ENCODE measurements at places on chromosomes 13 and 19.
A peak's percentile ranks its signal among the peaks of the same experiment; 100 is the strongest.

DNA sequence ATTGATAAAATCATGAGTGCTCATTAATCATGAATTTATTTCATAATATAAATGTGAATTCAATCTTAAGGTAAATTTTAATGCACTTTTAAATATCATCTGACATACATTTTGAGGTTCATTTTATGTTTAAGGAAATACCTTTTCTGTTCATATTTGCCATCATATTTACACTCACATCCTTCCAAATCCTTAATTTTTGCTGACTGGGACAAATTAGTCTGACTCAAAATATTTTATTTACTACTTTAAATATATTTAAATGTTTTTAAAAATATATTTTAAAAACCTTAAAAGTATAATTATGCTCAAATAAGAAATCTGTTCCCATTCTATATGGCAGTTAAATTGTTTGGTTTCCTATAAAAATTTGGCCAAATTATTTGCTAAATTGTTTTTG is 438.1 kb downstream of the GPC5 start:
- H3K27me3 ChIP-seq: no peaks in the 10 kb centered on the region
- H3K36me3 ChIP-seq: no peaks in the 10 kb centered on the region
- DNase-seq: no peak
- H3K4me1 ChIP-seq: no peaks in the 10 kb centered on the region

GRCh38 chr13:113152984-113153809 is 5.3 kb upstream of the PROZ start:
- peak overlapping the region; percentile 68 for H3K4me3 ChIP-seq
- peaks cover 4% of the 10 kb centered on the region for H3K4me1 ChIP-seq
- peak overlapping the region; percentile 35 for H3K27ac ChIP-seq
- H3K27me3 ChIP-seq: no peaks in the 10 kb centered on the region

DNA sequence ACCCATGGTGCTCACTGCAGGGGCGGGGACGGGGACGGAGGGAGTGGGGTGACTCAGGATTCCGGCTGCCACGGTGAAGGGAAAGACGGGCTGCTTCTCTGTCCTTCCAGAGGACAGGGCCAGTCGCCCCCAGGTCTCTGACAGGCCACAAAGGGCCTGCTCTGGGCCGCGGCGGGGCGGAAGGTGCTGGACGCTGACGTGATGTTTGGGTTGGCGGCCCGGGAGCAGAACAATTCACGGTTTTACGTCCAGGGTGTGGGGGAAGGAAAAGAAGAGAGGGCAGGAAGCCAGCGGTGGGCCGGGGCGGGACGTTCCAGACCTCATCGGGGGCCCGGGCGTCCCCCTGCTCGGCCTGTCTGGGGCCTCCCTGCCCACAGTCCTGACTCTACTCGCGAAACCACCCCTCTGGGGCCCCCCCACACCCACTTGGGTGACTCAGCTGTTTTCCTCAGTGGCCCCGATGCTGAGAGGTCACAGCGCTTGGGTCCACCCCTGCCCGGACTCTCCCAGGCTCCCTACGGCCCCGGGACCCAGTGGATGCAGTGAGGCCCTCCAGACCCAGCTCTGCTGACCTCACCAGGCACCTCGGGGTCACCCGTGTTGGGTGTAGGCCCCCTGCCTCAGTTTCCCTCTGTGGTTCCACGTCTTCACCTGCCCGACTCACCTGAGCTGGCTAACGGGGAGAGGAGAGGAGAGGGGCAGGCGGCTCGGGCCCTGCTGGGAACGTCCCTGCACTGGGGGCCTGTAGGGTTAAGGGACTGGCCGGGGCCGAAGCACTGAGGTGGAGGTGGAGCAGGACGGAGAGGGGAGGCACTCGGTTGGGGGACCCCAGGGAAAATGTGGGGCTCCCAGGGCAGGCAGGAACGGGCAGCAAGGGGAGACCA is 29.2 kb downstream of the PIP5K1C start:
- peak overlapping the region; percentile 58 for H3K4me3 ChIP-seq
- H3K4me1 ChIP-seq: peaks cover 12% of the 10 kb centered on the region
- no peaks in the 10 kb centered on the region for H3K27me3 ChIP-seq
- peak; percentile 85 for DNase-seq
- H3K27ac ChIP-seq: peak overlapping the region; percentile 89
- no peaks in the 10 kb centered on the region for H3K36me3 ChIP-seq

GRCh38 chr19:53671663-53672062 is 39.9 kb downstream of the DPRX start:
- no peak overlapping the region for H3K27ac ChIP-seq
- H3K4me1 ChIP-seq: no peaks in the 10 kb centered on the region
- H3K4me3 ChIP-seq: no peak overlapping the region
- no peaks in the 10 kb centered on the region for H3K36me3 ChIP-seq
- no peaks in the 10 kb centered on the region for H3K27me3 ChIP-seq

DNA sequence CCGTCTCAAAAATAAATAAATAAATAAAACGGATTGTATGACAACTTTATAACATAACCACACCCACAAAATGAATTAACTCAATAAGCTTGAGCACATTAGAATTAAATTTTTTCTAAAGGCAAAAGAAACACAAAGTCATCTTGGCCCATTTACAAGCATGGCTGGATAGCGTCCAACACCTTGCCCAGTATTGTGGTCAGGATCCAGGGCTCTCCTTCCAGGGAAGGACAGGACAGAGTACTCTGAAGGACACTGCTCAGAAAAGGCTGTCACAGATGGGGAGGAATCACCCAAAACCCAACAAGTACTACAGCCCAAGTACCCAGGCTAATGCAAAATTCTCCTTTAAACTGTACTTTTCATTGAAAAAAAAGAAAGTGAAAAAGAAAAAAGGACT is 27.1 kb downstream of the SUGP2 start:
- peaks cover 31% of the 10 kb centered on the region for H3K36me3 ChIP-seq
- DNase-seq: peak; percentile 30
- H3K4me1 ChIP-seq: no peaks in the 10 kb centered on the region
- H3K4me3 ChIP-seq: no peak overlapping the region

GRCh38 chr19:3721131-3721886 is 13.1 kb downstream of the TJP3 start:
- no peaks in the 10 kb centered on the region for H3K36me3 ChIP-seq
- no peak overlapping the region for H3K4me3 ChIP-seq
- peak; percentile 87 for DNase-seq
- peaks cover 19% of the 10 kb centered on the region for H3K27me3 ChIP-seq
- no peak overlapping the region for H3K27ac ChIP-seq

- H3K4me3 ChIP-seq: no peak overlapping the region
- peaks cover 9% of the 10 kb centered on the region for H3K36me3 ChIP-seq
- no peaks in the 10 kb centered on the region for H3K4me1 ChIP-seq
- H3K27me3 ChIP-seq: no peaks in the 10 kb centered on the region
- H3K27ac ChIP-seq: no peak overlapping the region
Observed at GRCh38 chr13:94567581-94567980, 28.4 kb downstream of the TGDS start.

GRCh38 chr19:39083599-39083982 is 577 bp upstream of the ACP7 start:
- peak; percentile 16 for DNase-seq
- peaks cover 5% of the 10 kb centered on the region for H3K27me3 ChIP-seq

DNA sequence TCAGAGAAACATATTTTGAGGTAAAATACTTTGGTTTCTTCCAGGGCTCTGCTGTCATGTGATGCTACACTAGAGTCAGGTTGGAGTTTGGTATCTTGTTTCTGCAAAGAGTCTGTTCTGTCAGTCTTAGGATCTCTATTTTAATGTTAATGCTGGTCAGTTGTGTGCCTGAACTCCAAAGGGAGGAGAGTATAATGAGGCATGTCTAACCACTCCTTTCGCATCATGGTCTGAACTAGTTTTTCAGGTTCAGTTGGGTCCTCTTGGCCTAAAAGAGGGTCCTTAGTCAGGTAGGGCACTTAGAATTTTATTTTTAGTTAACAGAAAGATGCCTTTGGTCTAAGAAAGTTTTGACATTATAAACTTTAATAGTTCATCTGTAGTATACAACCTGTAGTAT is 78.2 kb downstream of the FNDC3A start:
- no peaks in the 10 kb centered on the region for H3K4me1 ChIP-seq
- H3K4me3 ChIP-seq: no peak overlapping the region
- DNase-seq: no peak
- H3K27me3 ChIP-seq: no peaks in the 10 kb centered on the region

DNA sequence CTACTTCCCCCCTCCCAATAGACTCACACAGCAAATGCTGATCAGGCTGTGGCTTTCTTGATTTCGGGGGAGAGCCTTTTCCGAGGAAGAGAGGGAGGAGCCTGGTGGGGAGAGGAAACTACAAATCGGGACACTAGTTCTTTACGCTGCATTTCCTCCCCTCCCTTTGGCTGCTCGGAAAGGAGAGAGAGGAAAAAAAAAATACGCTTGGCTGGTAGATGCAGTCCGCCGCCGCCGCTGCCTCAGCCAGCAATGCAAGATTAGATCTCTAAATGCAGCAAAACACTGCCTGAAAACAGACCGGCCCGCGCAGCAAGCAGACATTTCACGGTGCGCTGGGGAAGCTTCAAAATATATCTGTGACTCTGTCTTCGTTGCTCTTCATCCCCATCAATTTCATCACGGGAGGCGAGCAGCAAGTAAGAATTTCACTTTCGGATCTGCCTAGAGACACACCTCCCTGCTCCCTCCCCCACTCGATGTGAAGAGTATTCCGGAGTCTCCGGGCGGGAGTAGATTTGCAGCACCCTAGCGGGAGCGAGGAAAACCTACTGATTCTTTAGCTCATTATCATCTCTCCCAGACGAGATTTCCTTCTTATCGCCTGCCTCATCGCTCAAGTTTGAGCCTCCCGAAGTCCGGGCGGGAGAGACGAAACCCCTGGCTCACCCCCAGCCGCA is at the start of gene PCDH17:
Gene PCDH17, plus strand, starts transcription at position 149 of the 680 bp plus-strand sequence. CDS start 803 bp downstream, outside the sequence.
- no peaks in the 10 kb centered on the region for H3K4me1 ChIP-seq
- H3K36me3 ChIP-seq: no peaks in the 10 kb centered on the region

- H3K27me3 ChIP-seq: no peaks in the 10 kb centered on the region
- H3K36me3 ChIP-seq: peaks cover 6% of the 10 kb centered on the region
- H3K4me1 ChIP-seq: no peaks in the 10 kb centered on the region
- H3K27ac ChIP-seq: no peak overlapping the region
- DNase-seq: no peak
- H3K4me3 ChIP-seq: no peak overlapping the region
Observed at GRCh38 chr19:3687774-3688706, 12.2 kb downstream of the PIP5K1C start.

DNA sequence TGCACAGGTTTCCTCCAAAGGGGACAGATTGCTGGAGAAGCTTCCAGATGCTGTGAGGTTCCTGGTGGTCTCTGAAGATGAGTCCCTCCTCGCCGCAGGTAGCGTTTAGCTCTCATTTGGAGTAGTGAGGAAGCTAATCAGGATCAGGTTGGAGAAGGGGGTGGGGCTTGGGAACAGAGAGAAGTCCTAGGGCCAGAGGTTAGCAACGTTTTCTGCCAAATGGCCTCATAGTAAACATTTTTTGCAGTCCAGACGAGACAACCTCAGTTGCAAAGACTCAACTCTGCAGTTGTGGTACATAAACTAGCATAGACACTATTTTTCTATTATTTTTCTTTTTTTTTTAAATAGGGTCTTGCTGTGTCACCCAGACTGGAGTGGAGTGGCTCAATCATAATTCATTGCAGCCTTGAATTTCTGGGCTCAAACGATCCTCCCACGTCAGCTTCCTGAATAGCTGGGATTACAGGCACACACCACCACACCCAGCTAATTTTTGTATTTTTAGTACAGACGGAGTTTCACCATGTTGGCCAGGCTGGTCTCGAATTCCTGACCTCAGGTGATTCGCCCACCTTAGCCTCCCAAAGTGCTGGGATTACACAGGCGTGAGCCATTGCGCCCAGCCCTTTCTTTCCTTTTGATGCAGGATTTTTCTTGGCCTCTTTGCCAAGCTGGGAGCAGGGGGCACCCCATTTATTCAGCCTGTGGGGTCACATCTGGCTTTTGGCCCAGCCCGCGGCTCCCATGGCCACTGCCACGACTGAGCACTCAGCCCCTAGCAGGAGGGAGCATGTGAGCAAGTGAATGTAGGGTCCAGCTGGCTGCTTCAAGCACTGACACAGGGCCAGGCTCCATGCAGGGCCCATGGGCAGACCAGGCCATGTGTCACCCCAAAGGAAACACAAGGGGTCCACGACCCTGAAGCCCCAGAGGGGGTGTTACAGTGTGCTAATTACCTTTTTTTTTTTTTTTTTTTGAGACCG is 34.4 kb upstream of the SIN3B start:
- no peak overlapping the region for H3K27ac ChIP-seq
- no peak overlapping the region for H3K4me3 ChIP-seq
- DNase-seq: no peak
- H3K27me3 ChIP-seq: no peaks in the 10 kb centered on the region

DNA sequence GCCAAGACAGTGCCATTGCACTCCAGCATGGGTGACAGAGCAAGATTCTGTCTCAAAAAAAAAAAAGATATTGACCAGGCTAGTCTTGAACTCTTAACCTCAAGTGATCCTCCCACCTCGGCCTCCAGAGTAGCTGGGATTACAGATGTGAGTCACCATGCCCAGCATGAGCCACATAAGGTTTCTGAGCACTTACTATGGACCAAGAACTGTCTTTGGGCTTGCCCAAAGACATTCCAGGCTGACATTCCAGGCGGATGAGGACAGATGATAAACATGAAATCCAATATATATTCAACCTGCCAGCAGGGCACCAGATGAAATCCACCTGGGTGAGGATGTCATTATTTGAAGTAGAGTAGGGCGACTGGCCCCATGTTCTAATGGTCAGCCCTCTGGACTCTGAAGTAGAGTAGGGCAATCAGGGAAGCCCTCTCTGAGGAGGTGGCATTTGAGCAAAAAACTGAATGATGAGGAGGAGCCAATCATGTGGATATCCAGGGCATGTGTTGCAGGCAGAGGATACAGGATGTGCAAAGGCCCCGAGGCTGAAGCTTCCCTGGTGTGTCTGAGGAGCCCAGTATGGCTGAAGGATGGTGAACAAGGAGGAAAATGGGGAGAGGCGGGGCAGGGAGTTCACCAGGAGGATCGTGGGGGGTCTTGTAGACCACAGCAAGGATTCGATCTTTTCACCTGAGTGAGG is 4.0 kb downstream of the C19orf38 start:
- H3K36me3 ChIP-seq: no peaks in the 10 kb centered on the region
- H3K27me3 ChIP-seq: no peaks in the 10 kb centered on the region
- no peak overlapping the region for H3K4me3 ChIP-seq
- no peak overlapping the region for H3K27ac ChIP-seq
- no peaks in the 10 kb centered on the region for H3K4me1 ChIP-seq

DNA sequence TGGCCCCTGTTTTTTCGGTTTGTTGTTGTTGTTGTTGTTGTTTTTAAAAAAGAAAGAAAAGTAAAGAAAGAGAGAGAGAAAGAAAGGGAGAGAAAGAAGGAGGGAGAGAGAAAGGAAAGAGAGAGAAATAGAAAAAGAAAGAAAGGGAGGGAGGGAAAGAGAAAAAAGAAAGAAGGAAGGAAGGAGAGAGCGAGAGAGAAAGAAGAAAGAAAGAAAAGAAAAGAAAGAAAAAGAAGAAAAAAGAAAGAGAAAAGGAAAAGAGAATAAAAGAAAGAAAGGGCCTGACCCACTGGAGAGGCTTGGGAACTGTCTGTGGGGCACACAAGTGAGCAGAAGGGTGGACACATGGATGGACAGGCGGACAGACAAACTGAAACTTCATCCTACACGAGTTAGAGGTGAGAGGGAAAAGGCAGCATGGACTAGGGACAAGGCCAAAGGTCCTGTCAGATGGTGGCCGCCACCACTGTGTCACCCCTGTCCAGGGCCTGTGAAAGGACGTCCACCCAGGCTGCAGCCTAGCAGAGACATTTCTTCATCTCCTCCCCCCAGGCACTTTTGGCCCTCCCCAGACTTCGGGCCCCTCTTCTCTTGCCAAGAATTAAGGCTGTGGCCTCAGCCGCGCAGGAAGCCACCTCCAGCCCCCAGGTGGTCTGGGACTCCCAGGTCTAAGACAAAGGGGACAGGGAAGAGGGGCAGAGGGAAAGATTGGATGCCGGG is 9.1 kb upstream of the BCAM start:
- no peak for DNase-seq
- no peaks in the 10 kb centered on the region for H3K27me3 ChIP-seq

GRCh38 chr13:86741762-86742285 is 929.3 kb upstream of the SLITRK5 start:
- DNase-seq: peak; percentile 2
- no peaks in the 10 kb centered on the region for H3K4me1 ChIP-seq
- H3K27me3 ChIP-seq: no peaks in the 10 kb centered on the region
